T-helper 9 cell (primary cell): ENCODE measurements at places on chromosomes 7 and 10.
A peak's percentile ranks its signal among the peaks of the same experiment; 100 is the strongest.

- DNase-seq, result peak; percentile 9
Observed at GRCh38 chr7:139358541-139359365, 941 bp upstream of the LUC7L2 start.

DNA sequence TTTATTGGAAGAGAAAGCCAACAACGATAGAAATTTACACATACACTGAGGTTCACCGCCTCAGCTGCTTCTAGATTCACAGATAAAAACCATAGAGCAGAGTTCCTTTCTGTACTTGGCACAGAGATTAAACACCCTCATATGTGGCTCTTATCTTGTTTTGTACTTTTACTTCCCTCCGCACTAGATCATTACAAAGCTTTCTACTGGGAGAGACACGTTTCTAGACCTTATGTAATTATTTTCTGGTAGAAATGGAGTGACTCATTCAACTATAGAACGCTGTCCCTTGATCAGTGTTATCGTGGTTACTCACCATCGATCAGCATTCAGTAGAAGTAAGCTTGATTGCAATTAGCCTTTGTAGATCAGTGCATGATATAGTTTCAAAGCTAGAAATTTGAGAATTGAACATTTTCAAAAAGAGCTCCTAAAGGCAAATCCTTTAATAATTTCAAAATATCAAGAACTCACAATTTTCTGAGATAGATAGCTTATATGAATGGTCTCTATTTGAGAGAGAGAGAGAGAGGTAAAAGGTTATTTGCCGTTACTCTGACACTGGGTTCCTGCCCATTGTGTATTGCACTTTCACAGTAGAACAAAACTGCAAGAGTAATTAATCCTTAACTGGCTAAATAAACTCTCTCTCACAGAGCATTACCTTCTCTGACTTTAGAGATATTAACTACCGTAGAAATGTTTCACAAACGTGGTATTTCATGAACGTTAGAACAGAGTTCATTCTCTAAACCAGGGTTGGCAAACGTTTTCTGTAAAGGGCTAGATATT, 26.1 kb upstream of the DNAJC1 start:
- DNase-seq, result no peak

DNA sequence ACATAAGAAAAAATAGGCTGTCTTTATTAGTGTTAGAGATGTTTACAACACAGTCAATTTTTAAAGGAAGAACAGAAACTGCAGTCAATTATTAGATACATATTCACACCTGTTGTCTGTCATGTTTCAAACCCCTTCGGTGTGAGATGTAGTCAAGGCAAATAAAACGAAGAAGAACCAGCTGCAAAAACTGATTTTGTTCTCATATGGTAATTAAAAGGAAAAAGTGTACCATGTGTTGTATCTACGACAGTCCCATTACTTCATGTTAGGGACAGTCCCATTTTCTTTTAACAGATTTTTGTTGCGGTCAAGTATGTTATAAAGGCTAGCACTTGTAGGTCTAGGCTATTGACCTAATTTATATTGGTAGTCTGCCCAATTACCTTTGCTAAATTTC, 149.4 kb downstream of the LRRN3 start:
- no peak for DNase-seq

- DNase-seq, result no peak
Observed at GRCh38 chr7:123665157-123665556, 9.5 kb downstream of the LMOD2 start.

- DNase-seq, result no peak
Observed at GRCh38 chr7:38682606-38683005, 51.4 kb upstream of the AMPH start.

DNA sequence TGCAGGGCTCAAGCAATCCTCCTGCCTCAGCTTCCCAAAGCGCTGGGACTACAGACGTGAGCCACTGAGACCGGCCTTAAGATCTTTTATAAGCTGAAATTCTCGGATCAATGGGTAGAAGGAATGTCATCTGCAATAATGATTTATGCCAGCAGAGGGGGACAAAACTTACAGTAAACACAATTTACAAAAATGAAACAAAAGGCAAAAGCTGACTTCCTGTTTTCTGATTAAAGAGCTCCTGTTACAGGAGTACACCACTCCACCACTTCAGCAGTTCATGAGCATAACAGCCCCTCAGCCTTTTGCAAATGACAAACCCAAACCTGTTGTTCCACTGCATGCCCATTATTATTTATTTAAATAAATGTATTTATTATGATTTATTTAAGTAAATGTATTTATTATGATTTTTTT, 88.5 kb upstream of the ATP6V0A4 start:
- DNase-seq, result no peak

- DNase-seq, result no peak
Observed at GRCh38 chr10:121904888-121905287, 22.9 kb downstream of the ATE1 start.

DNA sequence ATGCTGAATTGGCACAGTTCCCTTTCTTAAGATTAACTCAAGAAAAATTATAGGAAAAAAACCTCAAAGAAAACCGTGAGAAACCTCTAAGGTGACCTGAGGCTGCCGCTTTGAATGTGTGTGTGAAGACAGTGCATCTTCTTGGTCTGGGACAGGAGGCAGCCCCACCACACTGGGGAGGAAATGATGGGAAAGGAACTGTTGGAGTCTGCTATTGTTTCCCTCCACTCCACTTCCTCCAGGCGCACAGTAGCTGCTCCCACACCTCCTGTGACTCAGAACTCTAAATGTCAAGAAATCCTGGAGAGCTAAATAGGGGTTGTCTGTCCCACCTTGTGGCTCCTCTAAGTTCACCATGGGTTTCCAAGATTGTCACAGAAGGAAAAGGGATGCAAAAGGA, 179.4 kb downstream of the PDE1C start:
- DNase-seq, result no peak

GRCh38 chr10:73590881-73591799, at the start of gene USP54:
USP54 (minus strand) TSS chr10:73591342; CDS start chr10:73575658, 15,684 bp downstream.
- DNase-seq, result no peak

GRCh38 chr10:129717816-129718547, 246.1 kb downstream of the EBF3 start:
- DNase-seq, result no peak

GRCh38 chr10:30788307-30788706, 158.8 kb upstream of the LYZL2 start:
- no peak for DNase-seq

DNA sequence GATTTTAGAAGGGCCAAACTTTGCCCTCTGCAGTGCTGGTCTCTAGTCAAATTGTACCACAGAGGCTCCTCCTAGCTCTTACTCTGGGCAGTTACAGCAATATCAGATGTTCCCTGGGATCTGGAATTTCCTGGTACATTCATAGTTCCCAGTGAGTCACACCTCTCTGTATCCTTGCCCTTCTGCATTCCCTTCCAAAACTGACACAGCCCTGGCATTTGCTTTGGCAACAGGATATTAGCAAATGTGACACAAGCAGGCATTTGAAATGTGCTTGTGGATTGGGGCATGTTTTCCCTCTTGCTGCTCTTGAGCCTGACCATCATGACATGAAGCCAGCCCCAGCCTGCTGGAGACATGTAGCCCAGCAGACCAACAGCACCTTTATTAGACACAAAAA, 284.7 kb upstream of the AKR1E2 start:
- DNase-seq, result no peak

DNA sequence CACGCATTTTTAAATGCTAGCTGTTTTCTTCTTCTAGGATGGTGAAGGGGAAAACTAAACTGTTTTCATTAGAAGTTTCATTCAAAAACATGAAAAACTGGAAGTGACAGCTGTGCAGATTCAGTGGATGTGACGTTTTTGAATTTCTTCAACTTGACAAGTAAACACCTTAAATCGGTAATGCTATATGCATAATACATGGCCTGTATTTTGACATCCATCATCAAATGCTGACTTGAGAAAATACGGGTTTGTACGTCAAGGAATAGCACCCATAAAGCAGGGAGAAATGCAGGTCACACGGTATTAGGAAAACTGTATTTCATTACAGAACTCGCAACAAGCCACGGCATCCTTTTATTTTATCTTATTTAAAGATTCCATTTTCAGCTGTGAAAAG, 720.5 kb downstream of the KCNMA1 start:
- no peak for DNase-seq

- peak; percentile 6 for DNase-seq
Observed at GRCh38 chr10:42866115-42866995, 83.8 kb downstream of the BMS1 start.

DNA sequence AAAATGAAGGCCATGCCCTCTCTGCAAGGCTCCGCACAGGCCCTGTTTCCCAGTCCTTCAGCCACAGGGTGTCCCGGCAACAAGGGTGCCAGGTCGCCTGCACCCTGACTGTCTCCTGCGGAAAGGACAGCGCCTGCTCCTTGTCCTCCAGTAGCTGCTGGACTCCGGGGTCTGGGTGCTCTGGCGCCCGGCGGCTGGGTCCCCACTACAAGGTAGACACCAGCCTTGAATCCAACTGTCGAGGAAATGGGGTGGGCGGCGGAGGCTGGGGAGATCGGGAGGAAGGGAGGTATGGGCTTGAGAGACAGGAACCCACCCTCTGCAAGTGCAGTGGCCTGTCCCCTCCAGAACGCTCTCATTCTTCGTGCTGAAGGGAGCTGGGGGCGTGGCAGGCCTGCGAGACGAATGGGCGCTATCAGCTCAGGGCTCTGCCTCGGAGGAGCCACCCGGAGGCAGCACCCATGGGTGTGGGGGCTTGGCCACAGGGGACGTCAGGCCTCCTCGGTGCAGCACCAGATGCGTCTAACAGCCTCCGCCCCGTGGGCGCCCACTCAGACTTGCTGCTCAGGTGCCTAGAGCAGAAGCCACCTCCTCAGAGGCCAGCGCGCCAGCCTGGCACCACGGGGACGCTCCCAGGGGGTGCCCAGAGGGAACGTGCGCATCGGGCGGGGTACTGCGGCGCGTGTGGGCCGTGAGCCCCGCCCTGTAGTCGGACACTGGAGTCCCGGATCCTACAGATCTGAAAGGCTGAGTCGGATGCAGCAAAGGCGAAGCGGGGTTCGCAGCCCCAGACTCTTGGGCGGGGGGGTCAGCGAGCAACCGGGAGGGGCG, 15.6 kb downstream of the ADAM8 start:
- peak; percentile 56 for DNase-seq

GRCh38 chr7:46165276-46165675, 244.2 kb upstream of the IGFBP3 start:
- no peak for DNase-seq

DNA sequence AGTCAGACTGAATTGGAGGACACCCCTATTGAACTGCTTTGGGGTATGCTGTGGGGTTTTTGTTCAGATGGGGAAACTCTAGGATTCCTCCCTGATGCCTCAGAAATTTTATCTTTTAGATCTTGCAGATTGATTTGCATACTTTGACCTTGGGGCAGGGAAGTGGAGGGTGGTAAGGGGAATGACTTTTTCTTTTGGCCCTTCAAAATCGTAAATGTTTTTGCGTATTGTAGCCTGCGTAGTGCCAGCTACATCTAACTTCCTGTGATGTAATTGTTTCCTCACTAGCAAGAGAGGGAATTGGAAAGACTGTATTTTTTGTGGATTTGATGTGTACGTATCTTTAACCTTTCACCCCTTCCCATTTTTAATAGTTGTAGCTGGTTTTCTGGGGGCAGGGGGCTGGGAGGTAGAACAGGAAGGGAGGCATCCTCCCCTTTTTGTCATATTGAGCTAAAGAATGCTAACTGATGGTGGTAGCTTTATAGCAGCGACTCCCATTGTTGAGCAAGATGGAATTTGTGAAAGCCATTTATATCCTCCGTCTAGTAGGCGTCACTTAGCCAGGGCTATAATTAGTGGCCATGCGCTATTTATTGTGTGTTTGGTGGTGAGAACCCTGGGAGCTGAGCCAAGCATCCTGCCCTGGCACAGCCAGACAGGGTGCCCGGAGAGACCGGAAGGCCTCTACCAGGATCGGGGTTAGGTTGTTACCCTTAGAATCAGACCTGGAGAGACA, 11.3 kb downstream of the DUSP5 start:
- DNase-seq, result no peak

GRCh38 chr10:124005991-124006392, 87.4 kb downstream of the CHST15 start:
- no peak for DNase-seq

GRCh38 chr10:46235705-46236545, 50.9 kb upstream of the ANTXRL start:
- DNase-seq, result no peak

DNA sequence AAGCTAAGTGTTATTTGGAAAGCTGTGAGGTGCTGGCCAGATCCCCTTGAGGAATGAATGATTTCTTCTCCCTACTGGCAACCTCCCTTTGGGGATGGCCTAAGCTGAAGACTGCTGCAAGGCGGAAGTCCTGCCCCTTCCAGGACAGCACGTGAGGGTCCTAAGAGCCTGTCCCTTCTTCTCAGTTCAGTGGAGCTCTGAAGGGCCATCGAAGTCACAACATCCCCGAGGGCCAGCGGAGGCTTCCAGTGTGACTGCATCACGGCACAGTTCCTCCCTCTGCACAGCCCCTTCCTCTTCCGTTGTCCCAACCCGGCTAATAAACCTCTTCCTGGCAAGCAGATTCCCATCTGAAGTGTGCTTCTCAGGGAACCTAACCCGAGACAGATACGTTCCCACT, 43.7 kb downstream of the RNF32 start:
- no peak for DNase-seq
